ENCODE measurements at places on chromosomes 4 and X.

- DNase-seq, result no peak
Observed at GRCh38 chr4:156312261-156312847, 358.7 kb upstream of the CTSO start.

- no peak for DNase-seq
Observed at GRCh38 chrX:136768469-136769084, 12.2 kb downstream of the ARHGEF6 start.

DNA sequence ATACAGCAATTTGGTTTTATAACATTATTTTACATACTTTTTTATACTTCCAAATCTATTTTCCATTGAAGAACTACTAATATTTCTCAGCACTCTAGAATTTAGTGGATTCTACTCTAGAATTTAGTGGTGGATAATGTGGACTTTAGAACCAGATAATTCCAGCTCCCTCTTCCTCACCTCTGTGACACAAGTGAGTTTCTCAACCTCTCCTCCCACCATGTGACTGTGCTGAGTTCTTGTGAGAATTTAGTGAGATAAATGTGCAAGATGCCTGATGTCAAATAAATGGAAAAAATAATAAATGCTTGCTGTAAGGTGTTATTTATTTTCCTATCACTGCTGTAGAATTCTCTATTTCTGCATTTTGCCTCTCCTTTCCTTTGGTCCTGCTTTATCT lies 107.3 kb downstream of the CPEB2 start:
- no peak for DNase-seq

GRCh38 chr4:13515268-13515667 lies 29.0 kb downstream of the NKX3-2 start:
- DNase-seq, result no peak

- no peak for DNase-seq
Observed at GRCh38 chr4:1470816-1471442, 64.7 kb upstream of the NKX1-1 start.

DNA sequence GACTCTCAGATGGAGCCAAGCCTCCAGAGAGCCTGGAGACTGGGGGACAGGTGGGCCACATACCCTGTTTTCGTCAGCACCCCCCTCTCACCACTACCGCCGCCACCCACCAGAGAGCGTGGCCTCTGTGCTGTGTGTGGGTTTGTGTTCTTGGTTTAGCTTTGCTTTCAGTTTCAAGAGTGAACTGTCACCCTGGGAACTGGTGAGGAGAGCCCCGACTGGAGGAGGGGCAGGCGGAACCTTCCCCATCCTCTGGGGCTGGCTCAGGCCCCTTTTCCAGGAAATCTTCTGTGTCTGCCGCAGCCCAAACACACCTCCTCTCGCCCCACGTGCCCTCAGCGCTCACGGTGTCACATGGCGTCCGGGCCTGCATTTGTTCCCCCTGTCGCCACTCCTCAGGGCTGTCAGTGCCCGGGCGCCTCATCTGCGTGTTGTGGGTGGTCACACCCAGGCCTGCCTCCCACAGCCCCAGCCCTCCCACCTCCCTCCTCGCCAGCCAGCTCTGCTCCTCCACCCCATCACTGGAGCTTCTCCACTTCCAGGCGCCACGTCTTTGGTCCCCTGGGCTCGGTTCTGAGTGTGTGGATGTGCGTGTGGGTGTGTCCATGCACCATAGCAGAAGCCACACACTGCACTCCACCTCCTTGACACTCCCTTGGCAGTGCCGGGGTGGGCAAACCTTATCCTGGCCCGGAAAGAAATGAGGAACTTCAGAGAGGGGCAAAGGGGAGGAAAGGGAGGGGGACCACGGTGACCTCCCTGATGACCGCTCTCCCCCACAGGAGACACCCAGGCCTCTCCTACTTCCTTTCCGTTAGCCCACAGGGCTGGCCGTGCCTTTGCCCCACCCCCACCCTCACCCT lies 27.8 kb downstream of the ELF4 start:
- no peak for DNase-seq

DNA sequence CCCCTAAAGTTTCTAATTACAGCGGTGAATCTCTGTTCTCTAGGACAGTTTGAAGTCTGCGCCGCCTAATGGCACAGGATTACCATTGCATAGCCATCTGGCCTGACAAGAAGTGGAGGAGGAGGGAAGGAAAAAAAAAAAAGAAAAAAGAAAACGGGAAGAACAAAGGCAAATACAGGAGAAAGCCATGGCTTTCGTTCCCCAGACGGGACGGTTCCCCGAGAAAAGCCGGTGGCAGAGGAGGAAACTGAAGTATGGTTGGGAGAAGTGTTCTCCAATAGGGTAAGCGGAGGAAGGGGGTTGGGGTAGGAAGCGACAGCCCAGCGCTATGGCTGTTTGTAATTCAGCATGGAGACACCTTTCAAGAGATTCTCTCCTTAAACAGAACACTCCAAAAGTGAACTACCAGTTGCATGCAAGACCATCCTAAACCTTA lies 80.8 kb downstream of the HMGN5 start:
- DNase-seq, result no peak

GRCh38 chr4:182538031-182538430 lies 294.8 kb downstream of the TENM3 start:
- DNase-seq, result no peak

DNA sequence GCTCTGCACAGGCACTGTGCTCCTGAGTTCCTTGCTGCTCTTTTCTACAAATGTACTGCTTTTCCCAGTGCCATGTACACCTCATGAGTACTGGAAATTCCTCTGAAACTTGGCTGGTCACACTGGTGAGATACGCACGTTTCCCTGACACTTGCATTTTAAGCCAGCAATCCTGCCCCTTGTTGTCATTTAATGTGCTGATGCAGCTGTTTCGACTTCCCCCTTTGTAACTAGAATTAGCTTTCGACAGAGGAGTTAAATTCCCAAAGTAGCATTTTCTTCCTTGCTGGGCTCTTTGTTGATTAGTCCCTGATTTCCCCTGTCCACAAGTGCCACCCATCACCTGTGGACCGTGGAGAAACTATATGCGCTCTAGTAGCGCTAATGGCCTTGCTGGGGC lies 77.5 kb downstream of the IQCM start:
- DNase-seq, result no peak

- DNase-seq, result no peak
Observed at GRCh38 chr4:25859429-25860148, 3.2 kb downstream of the SEL1L3 start.

DNA sequence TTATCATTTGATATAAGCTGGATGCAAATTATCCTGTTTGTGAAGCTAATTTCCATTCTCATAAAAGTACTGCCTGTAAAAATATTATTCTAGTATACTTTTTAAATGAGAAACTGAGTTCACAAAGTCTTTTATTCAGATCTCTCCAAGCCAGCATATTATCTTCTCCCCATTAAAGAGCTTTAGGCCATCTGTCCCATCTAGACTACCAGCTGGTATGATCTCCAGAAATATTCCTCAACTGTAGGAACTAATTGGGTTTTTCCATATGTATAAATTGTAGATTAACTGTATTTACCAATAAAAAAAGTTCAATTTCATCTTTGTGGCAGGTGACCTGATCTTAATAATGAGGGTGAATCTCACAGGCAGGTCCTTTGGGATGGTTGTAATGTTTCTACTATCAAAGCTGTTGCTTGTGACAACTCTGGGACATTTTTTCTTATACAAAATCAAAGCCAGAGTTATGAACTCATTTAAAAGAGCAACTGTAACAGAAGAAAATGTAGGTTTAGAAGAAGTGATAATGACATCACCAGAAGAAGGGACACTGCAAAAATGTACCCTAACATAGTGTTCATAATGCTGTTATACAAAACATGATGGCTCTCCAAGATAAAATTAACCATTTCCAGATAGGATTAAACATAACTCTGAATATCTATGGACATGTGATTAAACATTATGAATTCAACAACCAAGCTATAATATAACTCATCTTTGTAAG lies 132.8 kb downstream of the KCNIP4 start:
- no peak for DNase-seq

- DNase-seq, result no peak
Observed at GRCh38 chr4:123785538-123785937, 388.9 kb downstream of the SPRY1 start.

DNA sequence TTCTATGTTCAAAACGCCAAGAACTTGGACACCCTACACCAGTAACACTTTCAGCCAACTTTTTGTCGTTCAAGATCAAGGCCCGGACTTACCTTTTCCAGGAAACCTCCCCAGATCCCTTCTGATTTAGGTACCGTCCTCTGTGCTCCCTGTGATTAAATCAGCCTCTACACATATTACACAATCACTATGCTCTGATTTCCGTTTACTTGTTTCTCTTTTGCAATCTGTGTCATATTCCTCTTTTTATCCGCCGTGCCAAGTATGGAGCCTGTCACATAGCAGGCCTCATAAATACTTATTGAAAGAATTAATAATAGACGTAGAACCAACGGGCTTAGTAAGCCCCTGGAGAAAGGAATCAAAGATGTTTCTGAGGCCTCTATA lies 722 bp upstream of the TMEM33 start:
- no peak for DNase-seq

- DNase-seq, result no peak
Observed at GRCh38 chr4:10201381-10202223, 85.0 kb upstream of the WDR1 start.

DNA sequence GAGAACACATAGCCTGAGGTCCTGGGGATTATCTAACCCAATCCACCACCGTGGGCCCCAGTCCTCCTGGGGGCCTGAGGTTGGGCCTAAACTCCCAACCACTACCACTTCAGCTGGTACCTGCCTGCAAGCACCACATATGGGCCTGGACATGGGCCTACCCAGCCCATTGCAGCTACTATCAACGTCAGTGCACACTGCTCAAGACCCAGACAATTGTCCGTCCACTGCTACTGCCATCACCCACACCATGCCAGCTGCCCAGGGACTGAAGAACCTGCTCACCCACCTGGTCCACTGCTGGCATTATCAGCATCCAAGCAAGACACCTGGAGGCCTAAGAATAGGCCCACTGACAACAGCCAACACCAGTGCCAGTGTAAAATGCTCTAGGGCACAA lies 88.1 kb downstream of the COL4A5 start:
- no peak for DNase-seq

DNA sequence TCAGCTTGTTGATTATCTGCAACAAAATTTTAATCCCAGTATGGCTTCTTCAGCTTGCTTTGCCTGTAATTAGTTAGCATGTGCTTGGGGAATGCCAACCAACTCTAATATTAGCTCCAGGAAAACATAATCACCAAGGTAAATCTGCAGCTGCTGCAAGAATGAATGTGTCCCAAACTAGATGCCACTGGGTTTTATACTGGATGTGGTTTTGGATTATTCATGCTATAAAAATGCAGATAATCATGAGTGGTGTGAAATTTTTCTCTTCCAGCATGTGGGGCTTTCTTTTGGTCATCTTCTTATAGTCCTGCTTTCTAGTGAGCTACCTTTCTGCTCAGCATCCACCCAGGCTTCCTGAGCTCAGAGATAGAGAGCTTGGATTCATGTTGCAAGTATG lies 295.9 kb upstream of the CASK start:
- DNase-seq, result no peak

- DNase-seq, result no peak
Observed at GRCh38 chr4:171430495-171430894, 382.7 kb upstream of the GALNTL6 start.

DNA sequence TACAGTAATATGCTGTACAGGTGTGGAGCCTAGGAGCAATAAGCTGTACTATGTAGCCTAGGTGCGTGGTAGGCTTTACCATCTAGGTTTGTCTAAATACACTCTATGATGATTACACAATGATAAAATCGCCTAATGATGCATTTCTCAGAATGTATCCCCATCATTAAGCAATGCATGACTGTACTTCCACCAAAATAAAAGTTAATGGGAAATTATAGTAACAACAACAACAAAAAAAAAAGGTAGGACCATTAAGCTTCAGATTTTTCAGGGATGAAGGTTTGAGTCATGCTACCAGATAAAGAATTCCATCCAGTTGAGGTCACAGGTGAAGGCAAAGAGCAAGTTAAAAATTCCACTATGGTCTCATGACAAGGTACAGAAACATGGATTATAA lies 68.2 kb downstream of the MAGEA10 start:
- no peak for DNase-seq

DNA sequence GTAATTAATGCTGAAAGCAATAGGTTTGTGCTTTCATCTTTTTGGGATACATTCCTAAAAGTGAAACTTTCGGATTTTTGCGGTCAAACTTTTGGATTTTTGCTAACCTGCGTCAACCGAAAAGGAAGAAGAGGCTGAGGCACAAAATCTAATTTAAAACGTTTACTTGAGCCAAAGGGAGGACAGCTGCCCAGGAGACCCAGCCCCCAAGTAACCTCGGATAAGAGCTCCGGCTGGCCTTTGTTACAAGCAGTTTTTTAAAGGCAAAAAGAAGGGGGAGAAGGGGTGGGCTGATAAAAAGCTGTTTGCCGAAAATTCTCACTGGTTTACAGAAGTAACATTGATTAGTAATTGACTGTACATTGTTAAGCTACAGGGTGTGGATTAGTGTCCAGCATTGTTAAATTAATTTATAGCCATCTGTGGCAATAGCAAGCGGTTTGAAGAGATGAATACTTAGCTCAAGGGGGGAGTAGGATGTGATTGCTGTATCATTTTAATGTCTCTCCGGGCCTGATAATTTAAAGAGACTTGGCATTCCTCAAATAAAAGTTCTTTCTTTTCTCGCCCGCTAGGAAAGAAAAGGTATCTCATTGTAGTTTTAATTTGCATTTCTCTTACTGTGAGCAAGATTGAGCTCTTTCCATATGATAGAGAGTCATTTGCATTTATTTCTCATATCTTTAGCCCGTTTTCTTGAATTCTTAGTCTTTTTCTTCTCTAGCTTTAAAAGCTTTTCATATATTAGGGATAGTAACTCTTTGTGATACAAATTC lies 59.1 kb upstream of the USP9X start:
- no peak for DNase-seq

DNA sequence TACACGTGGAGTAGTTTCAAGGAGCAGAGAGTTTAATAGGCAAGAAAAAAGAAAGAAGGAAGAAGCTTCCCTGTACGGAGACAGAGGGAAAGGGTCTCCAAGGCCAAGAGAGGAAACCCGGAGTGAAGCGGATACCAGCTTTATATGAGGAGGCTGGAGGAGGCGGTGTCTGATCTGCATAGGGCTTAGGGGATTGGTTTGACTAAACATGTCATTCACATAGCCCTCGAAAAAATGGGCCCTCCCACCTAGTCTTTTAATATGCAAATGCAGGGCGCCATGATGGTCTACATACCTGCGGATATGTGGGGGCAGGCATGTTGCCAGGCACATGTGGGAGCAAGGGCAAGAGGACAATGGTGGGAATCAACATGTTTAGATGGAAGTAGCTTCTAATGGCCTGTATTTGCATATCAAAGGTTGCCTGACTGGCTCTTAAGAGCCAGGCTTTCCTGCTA lies 103.1 kb upstream of the UGT8 start:
- no peak for DNase-seq

- no peak for DNase-seq
Observed at GRCh38 chr4:130424211-130424610, 1328.3 kb downstream of the C4orf33 start.

DNA sequence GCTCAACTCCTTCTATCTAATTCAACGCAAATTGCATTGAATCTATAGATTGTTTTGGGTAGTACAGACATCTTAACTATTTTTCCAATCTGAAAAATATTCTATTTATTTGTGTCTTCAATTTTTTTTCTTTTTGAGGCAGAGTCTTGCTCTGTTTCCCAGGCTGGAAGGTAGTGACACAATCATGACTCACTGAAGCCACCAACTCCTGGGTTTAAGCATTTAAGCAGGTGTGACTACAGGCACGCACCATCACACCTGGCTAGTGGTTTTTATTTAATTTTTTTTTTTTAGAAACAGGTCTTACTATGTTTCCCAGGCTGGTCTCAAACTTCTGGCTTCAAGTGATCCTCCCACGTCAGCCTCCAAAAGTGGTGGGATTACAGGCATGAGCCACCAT lies 98.3 kb downstream of the GK start:
- no peak for DNase-seq

Measured in NCI-H187 treated with DMSO at 0.1 percent for 48 hours (cell line).